BJ (cell line): ENCODE measurements at places on chromosomes 13 and 19. TPM values are rescaled to one million over a fixed set of nuclear protein-coding genes. Genes with fewer than 3 reads are reported as not detected.

- DNase-seq = no peak
Measured at GRCh38 chr13:76944456-76944855, 3.9 kb upstream of the ACOD1 start.

GRCh38 chr19:33192010-33192409 is 2.1 kb upstream of the LRP3 start:
- no peak for DNase-seq

GRCh38 chr19:12884926-12885748 is 1.9 kb downstream of the KLF1 start:
- DNase-seq = no peak

Gene C19orf33
- 0.28 and 0.88 TPM in 2 replicates for polyA plus RNA-seq

Gene TTC9B
- polyA plus RNA-seq = not detected in 2 replicates
